Stimulated activated CD4-positive, alpha-beta T cell treated with anti-CD3 and anti-CD28 coated beads, TNF-alpha, amount 100 ng/mL, for 1 hour (primary cell): ENCODE measurements at places on chromosomes 6 and 20.
A peak's percentile ranks its signal among the peaks of the same experiment; 100 is the strongest.

DNA sequence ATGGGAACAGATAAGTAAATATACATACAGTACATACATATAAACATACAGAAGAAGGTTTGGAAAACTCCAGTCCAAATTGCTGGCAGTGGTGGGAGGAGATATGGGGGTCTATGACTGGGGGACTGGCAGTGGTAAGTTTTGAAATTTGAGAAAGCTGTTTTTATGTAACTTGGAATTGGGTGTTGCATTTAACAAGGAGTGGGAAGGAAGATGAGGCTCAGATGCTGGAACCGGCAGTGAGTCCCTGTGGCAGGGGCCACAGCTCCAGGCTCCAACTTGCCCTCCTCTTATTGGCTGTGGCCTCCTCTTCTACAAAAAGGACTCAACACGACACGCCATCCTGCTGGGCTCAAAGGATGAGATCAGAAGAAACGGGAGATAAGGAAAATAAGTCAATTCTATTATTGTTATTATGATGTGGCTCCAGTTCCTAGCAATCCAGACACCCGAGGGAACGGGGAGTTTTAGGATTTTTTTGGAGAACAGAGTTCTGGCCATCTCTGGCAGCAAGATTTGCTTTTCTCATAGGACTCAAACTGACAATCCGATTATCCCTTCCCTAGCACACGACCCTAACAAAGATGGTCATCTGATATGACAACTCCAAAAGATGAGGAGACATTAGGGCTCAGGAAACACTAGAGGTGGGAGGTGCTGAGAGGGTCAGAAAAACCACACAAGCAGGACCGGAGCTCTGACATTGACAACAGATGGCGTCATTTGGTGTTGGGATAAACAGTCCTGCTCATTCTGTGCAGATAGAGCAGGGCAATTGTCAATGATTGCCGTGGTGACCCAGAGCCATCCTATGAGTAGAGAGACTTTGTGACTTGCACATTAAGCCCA, 6.0 kb upstream of the TGM2 start:
- no peak for DNase-seq

GRCh38 chr20:38132910-38133501, 32.1 kb downstream of the TGM2 start:
- DNase-seq, result no peak

GRCh38 chr20:1202762-1203504, at the start of gene C20orf202:
C20orf202 (plus strand) TSS chr20:1203454; CDS start chr20:1203586, 132 bp downstream.
- DNase-seq, result no peak

DNA sequence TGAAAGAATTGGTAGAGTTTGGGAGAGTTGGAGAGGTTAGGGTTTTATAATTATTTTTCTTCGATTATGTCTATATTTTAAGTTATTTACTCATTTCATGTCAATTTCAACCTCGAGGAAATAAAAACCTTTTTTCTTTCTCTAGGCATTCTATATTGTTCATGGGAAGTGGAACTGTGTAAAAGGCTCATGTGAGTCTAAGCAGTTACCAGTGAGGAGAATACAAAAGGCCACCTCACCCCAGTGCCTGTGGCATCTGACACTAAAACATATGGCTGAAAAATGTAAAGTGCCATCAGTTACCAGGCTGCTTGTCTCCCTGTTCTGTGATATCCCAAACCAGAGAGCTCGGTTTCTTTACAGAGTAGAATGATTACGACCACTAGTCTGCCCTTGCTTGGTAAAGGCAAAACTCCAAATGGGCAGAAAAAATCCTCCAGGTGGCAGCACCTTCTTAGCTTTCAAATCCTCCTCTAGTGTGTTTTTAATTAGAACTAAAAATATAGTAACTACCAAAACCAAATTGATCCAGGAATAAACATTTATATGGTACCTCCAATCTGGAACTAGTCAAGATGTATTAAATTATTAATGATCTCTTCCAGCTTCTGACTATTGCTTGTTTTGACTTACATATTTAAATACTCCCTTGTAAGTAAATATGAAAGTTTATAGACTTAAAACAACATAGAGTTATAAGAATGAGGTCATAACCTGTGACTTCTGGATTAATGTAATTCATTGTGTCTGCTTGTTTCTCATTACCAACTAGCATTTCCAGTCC, 122.6 kb upstream of the MCHR2 start:
- DNase-seq, result no peak

DNA sequence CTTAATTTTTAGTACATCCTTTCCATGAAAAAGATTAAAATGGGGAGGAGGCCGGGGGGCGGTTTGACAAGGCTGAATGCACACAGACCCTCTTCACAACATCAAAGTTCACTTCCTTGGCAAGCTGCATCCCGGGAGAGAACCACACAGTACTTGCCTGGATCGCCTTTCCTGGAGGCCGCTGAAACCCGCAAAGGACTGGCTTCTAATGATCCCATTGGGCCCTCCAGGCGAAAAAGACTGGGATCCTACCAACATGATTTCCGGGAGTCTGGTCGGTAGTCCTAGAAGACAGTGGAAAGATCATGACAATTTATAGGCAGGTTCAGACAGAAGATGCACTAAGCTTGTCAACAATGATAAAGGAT, 60.2 kb downstream of the RIPOR2 start:
- no peak for DNase-seq

DNA sequence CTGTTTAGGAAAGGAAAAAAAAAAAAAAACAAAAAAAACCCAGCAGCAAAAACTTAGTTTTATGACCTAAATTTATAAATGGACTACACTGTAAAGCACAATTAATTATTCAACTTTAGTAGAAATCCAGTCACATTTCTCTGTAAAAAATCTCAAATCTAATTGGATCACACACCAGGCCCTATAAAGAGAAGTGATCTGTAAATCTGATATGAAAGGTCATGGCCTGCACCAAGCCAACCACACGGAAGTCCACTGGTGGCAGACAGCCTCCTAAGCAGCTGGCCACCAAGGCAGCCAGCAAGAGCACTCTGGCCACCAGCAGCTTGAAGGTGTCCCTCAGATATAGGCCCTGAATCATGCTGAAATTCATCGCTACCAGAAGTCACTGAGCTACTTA, 131.6 kb downstream of the HFE start:
- no peak for DNase-seq

DNA sequence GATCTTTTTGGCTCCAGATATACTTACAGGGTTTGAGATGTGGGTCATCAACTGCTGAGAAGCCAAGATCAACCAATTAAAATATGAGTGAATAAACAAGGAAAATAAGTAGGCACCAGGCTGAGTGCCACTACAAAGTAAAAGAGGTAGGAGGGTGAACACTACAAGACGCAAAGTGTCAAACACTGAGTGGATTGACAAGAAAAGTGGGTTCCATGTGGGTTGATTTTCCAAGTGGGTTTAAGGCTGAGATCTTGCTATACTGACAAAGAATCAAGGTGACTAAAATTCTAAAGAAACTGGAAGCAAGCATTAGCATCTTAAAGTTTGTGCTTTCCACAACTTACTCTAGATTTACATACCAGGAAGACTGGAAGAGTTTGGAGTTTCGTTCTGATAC, 160.4 kb upstream of the SPACA1 start:
- DNase-seq, result no peak

DNA sequence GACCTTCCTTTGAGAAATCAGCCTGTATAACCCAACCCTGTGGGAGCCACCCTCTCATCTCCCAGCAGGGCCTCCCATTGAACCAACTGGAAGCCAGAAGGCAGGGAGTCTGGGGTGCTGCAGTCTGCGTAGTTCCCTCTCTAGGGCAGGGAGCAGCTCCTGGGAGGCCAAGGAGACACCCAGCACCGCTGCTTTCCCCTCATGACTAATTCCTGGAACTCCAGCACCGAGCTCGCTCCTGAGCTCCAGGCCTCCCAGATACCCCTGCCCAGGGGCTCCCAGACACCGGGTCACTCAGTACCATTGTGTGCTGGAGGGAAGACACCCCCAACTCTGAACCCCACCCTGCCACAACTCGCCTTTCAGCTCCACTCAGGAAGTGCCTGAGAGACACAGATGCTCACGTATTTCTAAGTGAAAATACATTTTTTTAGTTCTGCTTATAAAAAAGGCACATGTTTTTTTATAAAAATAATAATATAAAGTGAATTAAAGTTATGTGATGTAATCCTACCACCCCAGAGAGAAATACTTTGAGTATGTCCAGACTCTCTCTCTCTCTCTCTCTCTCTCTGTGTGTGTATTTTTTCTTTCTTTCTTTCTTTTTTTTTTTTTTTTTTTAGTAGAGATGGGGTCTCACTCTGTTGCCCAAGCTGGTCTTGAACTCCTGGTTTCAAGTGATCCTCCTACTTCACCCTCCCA, 17.5 kb downstream of the PIM1 start:
- DNase-seq, result no peak

- DNase-seq, result no peak
Observed at GRCh38 chr6:138987080-138987642, 892 bp downstream of the REPS1 start.

DNA sequence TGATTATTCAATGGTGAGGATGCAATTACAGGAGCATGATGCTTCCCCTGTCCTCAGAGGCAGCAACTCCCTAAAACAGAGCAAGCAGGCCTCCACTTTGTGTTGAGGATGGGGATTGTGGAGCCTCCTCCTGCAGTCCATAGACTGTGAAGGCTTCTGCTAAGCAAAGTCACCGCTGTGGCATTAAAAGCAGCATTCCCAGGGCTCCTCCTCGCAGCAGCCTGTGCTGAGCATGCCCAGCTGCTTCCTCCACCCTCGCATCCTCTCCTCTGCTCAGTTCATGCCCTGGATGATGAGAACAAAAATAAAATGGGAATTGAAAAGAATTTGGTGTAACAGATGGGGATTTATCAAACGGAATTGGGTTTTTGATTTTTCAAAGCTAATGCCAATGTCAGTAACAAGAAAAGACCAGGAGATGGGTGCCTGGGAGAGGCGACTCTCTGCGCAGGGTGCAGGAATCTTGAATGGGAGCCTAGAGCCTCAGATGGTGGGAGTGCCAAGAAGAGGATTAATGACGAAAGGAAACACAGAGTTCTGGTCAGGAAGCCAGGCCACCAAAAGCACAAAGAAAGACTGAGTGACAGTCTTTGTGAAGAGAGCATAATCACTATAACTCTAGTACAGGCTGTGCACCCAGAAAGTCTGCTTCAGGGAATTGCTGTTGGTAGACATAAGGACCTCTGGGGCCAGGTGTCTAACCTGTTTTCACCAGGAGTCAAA, 347.6 kb downstream of the TPBG start:
- DNase-seq, result no peak

DNA sequence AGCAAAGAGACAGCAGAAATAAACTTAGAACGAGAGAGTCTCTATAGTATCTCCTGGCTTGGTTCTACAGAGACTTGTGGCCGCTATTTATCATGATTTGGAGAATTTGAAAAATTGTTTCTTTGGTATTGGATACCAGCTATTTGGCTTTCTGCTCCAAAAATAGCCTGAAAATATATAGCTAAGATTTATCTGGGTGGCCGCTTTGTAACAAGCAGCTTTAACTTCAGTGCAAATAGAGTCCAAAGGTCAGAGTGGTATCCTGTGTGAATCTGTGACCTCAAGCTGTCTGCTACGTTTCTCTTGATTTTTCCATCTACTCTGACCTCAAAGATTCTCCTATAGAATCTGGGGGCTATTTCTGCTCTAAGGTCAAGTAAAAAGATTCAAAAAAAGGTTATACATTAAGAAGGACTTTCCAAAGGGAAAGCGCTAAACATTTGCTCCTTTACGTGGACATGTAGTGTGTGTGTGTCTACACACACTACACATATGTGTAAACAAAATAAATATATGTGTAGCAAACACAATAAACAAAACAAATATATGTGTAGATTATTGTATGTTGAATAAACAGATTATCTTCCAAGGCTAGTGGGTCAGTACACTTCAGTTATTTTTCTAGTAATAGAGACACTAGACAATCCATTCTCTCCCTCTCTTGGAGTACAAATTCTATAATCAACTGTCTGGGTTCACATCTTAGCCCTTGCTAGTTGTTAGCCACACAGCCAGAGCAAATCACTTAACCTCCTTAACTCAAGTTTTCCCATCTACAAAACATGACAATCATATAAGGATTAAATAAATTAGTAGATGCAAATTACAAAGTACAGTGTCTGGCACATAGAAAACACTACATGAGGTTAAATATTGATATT, 40.8 kb downstream of the CHD6 start:
- DNase-seq, result no peak

- no peak for DNase-seq
Observed at GRCh38 chr6:136969433-136969832, 47.3 kb downstream of the SLC35D3 start.

GRCh38 chr20:19074828-19075516, 137.5 kb upstream of the SLC24A3 start:
- no peak for DNase-seq

- no peak for DNase-seq
Observed at GRCh38 chr6:38270367-38270766, 369.4 kb downstream of the BTBD9 start.

GRCh38 chr6:133951881-133952814, 876 bp upstream of the TBPL1 start:
- peak; percentile 22 for DNase-seq

DNA sequence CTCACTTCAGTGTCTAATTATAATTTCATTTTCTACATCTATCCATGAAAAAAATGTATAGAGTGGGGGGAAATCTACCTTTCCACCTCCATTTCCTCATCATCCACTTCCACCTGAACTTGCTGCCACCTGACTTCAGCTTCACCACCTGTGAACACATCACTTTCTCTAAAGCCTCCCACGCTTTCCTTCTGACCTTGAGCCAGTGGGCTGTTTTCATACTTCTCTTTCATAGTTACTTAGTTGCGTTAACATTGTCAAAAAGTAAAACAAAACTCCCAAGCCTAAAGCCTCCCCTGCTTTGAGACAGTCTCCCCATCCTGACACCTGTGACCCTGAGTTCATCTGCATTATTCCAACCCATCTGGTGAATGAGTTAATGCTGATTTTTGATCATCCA, 47.3 kb downstream of the KLHL31 start:
- no peak for DNase-seq

- DNase-seq, result no peak
Observed at GRCh38 chr6:140758169-140758877, 1374.4 kb upstream of the GJE1 start.

DNA sequence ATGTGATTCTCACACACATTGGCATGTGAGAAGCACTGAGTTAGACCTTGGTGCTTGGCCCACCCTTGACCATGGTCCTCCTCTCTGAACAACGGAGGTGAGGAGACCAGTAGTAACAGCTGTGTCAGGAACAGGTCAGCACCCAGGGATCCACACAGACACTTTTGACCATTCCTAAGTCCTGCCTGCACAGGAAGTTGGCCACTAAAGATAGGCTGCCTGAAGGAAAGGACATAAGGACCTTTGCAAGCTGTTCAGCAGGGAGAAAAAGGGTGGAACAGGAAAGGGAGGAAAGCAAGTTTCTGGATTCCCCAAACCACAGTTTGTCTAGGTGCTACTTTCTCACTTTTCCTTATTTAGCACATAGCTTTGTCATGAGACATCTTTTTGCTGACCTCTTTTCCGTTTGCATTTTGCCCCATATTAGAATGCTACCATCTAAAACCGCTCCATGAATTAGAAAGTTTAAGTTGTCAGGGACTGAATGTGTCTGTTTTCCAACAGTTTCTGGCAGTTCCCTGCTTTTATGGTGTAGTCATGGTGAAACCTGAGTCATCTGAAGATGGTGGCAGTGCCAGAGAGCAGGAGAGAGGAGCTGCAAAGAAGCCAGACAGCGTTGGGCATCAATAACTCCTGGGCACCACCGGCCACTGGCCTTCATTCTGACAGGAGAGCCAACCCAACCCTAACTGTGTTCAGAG, 1.1 kb upstream of the CD109 start:
- DNase-seq, result no peak
